Eye (tissue), 1 donor: ENCODE measurements at places on chromosomes 4 and X.

DNA sequence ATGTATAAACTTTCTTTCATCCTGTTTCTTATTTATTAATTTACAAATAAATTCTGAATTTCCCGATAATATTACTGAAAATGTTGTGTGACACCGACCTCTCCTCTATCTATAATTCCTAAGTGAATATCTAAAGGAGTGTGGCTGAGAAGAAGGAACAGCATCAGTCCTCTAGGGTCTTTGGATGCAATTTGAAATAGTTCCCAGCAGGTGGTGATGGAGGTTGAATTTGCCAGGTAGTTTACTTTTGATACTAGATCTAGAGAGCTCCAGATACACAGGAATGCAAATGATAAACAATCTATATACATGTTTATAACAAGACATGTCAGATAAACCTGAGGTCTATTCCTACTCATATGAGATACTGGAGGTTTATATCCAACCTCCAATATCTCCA lies 305.4 kb downstream of the PCDH18 start:
- DNase-seq: no peak

GRCh38 chr4:17578482-17578891 lies 1.5 kb downstream of the LAP3 start:
- no peak for DNase-seq

- DNase-seq: peak; percentile 60
Observed at GRCh38 chrX:152817078-152817764, 13.3 kb downstream of the CETN2 start.

DNA sequence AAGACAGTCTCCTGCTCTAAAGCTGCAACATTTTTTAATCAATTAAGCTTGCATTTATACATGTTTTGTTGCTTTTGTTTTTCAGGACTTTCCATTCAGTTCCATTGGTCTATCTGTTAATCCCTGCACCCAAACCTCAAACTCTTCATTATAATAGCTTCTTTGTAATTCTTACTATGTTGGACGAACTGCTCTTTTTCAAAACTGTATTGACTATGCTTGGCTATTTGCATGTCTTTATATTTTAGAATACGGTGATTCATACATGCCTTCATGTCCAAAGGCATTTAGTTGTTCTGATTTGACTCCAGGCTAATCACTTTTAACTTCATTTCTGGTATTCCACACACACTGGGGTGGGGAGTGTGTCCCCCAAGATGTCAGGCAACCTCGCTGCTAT lies 14.1 kb downstream of the MAGEC1 start:
- no peak for DNase-seq

DNA sequence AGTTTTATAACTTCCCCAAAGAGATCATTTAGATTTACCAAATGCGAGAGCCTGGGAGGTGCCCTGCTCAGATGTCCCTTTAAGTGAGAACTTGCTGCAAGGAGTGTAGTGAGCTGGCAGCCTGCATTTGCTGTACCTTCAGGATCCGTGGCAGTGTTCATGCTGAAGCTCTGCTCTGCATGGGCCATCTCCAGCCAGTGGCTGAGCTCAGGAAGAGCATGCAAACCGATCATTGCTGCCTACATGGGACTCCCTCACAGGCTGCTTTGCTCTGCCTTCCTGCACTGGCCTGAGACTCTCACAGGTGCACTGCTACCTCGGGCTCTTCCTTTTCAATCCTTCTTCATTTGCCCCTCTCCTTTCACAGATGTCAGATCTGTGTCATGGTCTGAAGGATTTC lies 152.0 kb upstream of the SFRP2 start:
- no peak for DNase-seq

DNA sequence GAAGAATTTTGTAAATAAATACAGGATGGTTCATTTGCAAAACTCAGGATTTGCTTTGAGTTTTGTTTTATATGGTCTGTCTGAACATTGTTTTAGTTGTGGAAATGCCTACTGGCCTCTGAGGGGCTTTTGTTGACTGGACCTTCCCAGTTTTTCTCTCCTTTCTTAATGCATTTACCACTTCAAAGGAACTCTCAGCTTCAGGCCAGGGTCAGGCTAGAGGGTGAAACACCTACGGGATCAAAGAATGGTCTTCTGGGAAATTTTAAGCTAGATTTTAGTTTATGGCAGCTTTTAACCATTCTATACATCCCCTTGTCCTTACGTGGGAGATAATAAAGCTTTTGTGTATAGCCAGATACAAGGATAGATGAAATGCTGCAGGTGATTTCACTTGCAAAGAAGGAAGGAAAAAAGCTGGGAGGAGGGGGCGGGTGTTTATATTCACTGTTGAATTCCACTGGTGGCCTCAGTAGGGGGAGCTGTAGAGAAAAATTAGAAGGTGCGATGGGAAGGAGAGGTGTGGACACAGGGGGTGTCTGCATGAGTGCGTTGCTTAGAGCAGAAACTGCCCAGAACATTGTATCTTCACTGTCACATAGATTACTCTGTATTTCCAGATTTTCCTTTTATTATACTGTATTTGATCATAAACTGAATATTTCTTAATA lies 151.8 kb downstream of the TSPAN5 start:
- DNase-seq: no peak

- no peak for DNase-seq
Observed at GRCh38 chrX:136588036-136588435, 56.0 kb downstream of the VGLL1 start.

DNA sequence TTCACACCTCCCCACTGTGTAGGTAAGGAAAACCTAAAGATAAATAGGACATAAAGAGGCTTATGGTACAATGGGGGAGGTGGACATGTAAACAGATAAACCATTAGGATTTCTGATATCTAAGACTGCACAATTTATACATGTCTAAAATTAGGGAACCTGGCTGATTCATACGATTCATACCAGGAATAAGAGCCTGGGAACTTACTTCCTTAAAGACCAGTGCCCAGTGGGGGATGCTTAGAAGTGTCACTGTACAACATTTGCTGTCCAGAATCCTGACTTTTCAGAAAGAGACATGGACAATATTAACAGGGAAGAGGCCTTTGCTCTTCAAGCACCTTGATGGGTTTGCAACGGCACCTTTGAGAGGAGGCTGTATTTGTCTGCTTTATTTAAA lies 116.8 kb upstream of the KIT start:
- no peak for DNase-seq

DNA sequence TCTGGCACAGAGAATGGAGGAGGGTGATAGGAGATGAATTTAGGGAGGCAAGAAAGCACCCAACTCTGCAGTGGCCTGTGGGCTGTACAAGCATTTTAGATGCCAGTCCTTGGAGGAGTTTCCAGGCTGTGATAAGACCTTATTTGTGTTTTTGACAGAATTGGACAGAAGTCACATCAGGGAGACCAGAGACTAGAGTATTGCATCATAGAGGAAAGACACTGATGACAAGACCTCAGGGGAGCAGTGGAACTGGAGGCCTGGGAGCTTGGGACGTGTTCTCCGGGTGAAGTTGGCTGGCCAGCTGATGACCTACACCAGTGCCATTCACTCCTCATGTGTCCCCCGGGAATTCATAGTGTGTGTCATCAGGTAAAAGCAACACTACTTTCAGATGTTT lies 284.0 kb upstream of the ZFP42 start:
- DNase-seq: peak; percentile 2

DNA sequence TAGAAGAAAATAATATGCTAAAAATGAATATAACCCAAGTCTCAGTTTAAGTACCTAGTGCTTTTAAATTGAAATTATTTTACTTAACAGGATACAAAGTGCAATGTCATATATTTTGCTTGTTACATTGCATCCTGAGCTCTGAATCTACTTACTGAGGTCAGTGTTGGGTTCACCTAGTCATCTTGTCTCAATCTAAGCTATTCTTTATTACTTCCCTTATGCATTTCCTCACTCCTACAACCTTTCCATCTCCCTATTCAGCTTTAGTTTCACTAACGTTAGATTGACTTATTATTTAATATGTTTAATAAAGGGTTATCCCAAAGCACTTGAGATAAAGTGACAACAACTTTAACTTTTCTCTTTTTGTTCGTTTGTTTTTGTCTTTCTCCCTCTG lies 483.7 kb downstream of the FSTL5 start:
- DNase-seq: no peak

GRCh38 chr4:183758758-183759447 lies 99.8 kb downstream of the TRAPPC11 start:
- no peak for DNase-seq

DNA sequence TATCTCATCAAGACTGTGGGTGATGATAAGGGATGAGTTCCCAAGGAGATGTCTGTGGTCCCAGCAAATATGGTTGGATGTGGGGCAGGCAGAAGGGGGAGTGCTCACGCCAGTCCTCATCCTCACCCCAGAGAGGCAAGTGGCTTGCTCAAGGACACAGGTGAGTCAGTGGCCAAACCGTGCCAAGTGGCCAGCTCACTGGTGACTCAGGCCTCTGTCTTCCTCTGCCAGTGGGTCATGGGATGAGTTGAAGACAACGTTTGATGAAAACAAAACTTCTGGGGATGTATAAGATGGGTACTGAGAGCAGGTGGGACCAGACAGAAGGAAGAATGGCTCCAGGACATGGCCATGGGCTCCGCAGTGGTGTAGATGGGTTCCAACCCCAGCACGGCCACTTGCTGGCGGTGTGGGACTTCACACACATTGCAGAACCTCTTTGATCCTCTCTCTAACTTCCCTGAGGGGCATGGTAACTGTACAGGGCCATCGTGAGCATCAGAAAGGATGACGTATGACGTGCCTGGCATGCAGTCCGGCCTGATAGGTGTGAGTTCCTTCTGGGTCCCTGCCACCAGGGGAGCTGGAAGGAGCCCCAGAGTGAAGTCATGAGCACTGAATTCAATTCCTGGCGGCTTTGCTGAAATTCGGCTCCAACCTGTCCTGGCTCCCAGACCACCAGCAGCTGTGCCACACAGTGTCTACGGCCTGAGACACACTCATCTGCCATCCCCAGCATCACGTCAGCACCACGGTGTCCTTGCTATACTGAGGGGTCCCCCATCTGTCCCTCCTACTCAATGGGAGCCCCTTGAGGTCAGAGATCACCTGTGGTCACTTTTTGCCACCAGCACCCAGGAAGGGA lies 41.3 kb upstream of the GPR78 start:
- no peak for DNase-seq

- DNase-seq: no peak
Observed at GRCh38 chrX:34624416-34624815, 32.7 kb downstream of the TMEM47 start.

GRCh38 chr4:152462047-152462446 lies 73.8 kb downstream of the FBXW7 start:
- DNase-seq: no peak

DNA sequence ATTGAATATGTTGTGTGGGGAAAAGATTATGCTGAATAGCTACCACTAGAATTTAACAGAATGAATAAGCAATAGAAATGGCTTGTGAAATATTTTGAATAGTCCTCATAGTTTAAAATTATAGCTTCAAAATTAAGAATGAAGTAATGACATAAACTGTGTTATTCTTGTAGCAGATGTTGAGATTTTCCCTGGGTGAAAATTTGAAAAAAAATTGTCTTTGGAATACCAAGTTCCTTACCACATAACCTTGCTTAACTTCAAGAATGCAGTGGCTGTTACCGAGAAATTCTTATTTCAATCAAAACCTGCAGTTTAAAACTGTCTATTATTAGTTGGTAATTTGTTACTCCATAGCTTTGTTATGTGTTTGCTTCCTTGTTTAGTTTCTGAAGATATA lies 1268.6 kb downstream of the RAPGEF2 start:
- no peak for DNase-seq

GRCh38 chrX:153903238-153903980 lies 1.1 kb upstream of the AVPR2 start:
- no peak for DNase-seq

- no peak for DNase-seq
Observed at GRCh38 chr4:73156394-73156793, 86.9 kb upstream of the COX18 start.

DNA sequence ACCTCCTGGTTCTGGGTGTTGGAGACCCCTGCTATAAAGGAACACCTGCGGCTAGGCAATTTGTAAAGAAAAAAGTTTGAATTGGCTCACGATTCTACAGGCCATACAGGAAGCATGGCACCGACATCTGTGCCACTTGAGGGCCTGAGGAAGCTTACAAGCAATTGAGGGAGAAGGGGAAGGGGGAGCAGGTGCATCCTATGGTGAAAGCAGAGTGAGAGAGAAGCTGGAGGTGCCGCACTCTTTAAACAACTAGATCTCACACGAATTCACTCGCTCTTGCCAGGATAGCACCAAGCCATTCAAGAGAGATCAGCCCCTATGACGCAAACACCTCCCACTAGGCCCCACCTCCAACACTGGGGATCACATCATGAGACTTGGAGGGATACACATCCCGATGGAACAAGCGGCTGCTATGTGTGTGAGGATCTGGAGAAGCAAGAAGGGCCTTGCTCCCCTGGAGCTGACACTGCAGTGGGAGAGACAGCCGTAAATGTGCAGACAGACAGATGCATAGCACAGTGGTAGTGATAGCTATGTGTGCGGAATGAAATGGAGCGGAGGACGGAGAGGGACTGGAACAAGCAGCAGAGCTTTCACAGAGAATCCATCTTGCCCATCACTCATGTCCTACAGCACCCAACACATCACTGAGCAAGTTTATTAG lies 60.7 kb upstream of the HELT start:
- no peak for DNase-seq

- no peak for DNase-seq
Observed at GRCh38 chr4:21991562-21991961, 43.0 kb upstream of the KCNIP4 start.

- no peak for DNase-seq
Observed at GRCh38 chr4:4603592-4603991, 61.7 kb upstream of the STX18 start.

- DNase-seq: no peak
Observed at GRCh38 chr4:139907001-139907809, 241.6 kb downstream of the MGST2 start.

- no peak for DNase-seq
Observed at GRCh38 chr4:29277381-29277780, 1442.8 kb upstream of the PCDH7 start.

DNA sequence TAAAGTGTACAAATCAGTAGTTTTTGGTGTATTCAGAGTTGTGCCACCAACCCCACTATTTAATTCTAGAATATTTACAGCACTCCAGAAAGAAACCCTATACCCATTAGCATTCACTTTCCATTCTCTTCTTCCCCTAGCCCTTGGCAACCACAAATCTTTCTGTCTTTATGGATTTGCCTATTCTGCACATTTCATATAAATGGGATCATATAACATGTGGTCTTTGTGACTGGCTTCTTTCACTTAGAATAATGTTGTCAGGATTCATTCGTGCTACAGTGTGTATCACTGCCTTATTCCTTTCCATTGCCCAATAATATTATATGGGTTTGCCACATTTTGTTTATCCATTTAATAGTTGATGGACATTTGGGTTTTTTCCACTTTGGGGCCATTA lies 32.2 kb downstream of the SGMS2 start:
- no peak for DNase-seq
